ENCODE measurements at places on chromosomes 2 and 18.

DNA sequence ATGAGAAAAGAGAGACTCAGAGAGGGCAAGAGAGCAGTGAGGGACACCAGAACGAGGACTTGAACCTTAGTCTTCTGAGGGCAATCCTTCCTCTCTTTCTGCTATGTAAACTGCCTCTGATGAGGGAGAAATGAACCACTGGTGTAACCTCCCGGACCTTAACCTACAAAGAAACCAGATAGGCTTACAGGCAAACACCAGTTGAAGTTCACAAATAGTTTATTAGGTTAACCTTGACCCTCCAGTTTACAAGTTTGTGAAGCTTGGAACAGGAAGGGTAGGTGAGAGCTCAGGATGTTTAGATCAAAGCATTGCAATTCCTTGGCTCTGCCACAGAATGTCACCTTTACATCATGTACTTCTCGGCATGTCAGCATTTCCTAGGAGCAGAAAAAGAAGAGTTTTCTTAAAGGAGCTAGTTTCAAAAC, 486.4 kb upstream of the SPRED2 start:
- DNase-seq, result no peak

DNA sequence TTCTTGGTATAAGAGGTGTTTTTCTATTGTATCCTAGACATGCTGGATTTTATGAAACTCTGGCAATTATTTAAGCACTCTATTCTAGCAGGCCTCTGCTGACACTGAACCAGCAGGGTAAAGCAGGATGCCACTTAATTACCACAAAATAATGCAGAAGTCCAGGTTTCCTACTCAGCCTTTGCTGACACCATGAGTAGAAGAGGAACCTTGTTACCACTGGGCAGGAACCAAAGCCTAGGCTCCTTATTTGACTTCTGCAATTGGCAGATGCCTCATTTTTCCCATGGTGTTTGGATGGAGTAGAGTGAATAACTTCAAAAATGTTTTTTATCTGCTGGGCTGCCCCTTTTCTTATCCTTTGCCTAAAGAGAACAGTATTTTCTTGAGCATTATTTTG, 60.8 kb downstream of the THNSL2 start:
- no peak for DNase-seq

- DNase-seq, result no peak
These were observed 190.4 kb downstream of the KIAA1328 start for GRCh38 chr18:37019157-37019827.

- no peak for DNase-seq
These were observed 29.0 kb downstream of the LPIN1 start for GRCh38 chr2:11775384-11775783.

DNA sequence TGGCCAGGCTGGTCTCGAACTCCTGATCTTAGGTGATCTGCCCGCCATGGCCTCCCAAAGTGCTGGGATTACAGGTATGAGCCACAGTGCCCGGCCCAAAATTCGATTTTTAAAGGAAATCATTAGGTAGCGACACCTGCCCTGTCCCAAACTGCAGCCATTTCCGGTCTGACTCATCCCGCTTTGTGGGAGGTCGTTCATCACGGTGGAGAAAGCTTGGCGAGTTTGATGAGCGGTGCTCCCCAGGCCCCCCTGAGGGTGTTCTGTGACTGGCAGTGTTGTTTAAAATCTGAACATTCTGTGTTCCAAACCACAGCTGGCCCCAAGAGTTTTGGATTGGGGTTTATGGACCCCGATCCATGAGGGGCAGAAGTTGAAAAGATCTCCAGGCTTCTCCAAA, 53.0 kb upstream of the GLI2 start:
- DNase-seq, result no peak

GRCh38 chr2:117137371-117137770, 677.1 kb upstream of the DDX18 start:
- DNase-seq, result no peak

DNA sequence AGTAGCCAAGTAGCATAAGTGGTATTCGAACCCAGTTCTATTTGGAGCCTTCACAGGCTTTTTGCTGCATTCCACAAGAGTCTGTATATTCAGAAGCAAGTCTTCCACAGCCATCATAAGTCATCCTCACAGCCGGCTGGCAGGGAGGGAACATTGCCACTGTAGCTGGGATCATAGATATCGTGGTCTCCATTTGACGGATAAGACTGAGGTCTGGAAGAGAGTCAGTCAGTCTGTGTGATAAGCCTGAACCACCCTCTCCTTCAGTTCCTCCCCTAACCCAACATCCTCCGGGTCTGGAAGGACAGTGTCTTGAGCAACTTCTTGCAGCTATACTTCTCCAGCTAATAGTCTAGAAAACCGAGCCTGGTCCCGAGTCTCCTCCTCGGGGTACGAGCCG, 17.0 kb upstream of the C1QL2 start:
- no peak for DNase-seq

- no peak for DNase-seq
These were observed 168.2 kb downstream of the GALNT1 start for GRCh38 chr18:35749701-35750100.

DNA sequence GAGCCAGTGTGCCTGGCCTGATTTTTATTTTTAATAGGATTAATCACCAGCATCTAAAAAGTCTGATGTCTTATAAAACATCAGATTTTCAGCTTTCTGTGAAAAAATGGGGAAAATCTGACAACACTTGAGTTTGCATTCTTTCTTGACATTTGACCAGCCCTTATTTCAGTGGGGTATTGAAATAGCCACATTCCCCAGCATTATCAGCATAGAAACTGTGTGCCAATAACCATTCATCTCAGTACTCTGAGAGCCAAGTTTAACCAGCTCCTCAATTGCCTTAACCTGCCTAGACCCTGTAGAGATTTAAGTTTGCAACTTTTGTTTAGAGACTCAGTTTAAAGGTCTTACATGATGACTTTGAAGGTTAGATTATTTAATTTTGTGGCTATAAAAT, 155.0 kb downstream of the CERS6 start:
- DNase-seq, result no peak

- no peak for DNase-seq
These were observed 276.5 kb upstream of the MGAT5 start for GRCh38 chr2:133977405-133977804.

GRCh38 chr2:46116553-46116991, 180.6 kb upstream of the EPAS1 start:
- DNase-seq, result no peak

DNA sequence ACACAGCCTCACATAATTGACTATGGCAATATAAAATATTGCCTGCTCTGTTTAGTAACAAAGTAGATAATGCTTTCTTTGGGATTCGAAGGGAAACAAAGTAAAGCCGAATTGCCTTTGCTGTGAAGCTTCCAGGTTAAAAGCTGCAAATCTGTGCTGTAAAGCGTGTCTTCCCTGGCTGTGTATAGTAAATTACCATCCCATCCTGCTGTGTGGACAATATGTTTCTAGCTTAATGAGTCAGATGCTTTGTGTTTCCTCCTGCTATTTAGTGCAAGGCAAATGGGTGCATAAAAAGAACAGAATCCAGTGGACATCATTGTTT, 265.1 kb downstream of the SOCS6 start:
- DNase-seq, result no peak

DNA sequence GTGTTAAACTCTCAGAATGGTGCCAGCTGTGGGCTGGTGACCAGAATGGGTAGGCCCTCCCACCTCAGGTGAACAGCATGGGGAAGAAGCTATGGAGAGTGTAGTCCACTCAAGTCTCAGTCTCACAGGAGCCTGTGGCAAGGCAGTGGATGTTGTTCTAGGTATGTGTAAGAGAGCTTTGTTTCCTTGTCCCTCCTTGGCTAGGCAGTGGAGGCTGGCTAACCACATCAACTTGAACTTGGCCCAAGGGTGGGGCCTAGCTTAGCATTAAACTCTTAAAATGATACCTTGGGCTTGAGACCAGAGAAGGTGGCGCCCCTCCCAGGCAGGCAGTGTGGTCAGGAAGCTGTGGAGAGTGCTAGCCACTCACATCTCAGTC, 53.2 kb upstream of the SLC4A10 start:
- no peak for DNase-seq

GRCh38 chr2:96962567-96963203, 23.7 kb downstream of the FAM178B start:
- DNase-seq, result no peak

DNA sequence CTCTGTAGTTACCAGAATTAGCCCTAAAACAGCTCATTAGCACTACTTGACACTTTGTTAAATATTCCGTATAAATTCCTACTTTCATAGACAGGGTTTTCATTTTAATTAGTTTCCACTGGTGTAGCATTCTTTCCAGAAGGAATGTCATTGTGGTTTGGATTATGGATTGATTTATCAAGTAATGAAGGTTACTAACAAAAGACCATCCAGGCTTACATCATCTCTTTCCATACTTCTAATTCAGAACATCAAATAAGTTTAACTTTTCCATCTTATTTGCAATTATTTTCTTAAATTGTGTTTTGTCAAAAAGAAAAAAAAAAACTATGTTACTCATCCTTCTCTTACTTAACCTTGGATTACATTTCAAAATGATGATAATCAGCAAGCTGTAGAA, 231.8 kb upstream of the SPOPL start:
- DNase-seq, result no peak

DNA sequence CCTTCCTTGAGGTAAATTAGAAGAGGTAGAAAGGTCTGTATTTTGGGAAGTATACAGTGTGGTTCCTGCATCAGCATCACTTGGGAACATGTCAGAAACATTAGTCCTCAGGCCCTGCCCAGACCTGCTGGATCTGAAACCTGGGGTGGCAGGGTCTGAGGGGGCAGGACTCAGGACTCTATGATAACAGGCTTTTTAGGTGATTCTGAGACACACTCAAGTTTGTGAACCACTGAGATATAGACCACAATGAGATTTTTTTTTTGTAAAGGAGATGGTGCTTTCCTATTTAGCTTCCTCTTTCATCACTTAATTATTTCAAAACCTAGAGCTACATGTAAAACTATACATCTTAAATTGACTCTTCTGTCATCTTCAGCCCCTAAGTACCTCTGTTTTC, 262.7 kb upstream of the SPOPL start:
- no peak for DNase-seq

DNA sequence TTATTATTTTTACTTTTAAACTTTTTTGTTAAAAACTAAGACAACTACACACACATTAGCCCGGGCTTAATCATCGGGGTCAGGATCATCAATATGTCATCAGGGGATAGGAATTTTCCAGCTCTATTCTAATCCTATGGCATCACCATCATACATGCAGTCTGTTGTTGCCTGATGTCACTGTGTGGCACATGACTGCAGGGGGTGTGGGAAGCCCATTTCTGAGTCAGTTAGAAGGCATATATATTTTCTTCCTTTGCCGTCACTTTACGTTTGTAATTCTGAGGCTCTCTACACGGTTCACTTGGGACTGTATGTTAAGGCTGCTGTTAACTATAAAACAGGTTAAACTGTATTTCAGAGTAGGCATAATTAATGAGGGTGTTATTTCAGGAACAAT, 144.4 kb upstream of the ITGA6 start:
- no peak for DNase-seq

- no peak for DNase-seq
These were observed 41.4 kb upstream of the ALPP start for GRCh38 chr2:232336981-232337720.

GRCh38 chr2:238087211-238087610, 12.9 kb upstream of the ESPNL start:
- no peak for DNase-seq

DNA sequence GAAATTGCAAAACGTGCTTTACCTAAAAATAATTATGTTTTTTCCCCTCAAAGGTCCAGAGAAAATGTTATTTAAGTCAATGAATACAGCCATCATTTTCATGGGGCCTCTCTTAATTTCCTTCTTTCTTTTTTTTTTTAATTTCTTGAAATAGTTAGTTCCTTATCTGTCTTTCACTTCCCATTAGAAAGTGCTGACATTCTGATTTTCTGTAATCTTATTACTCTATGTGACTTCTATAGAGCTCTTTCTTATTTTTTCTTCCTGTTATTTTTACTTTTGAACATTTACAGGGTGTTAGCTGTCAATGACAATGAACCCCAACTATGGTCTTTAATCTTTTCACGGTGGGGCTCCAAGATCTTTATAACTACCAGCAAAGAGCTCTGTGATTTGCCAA, 30.0 kb downstream of the CTLA4 start:
- no peak for DNase-seq

- peak; percentile 73 for DNase-seq
These were observed 39.7 kb downstream of the RFX8 start for GRCh38 chr2:101435001-101435862.

DNA sequence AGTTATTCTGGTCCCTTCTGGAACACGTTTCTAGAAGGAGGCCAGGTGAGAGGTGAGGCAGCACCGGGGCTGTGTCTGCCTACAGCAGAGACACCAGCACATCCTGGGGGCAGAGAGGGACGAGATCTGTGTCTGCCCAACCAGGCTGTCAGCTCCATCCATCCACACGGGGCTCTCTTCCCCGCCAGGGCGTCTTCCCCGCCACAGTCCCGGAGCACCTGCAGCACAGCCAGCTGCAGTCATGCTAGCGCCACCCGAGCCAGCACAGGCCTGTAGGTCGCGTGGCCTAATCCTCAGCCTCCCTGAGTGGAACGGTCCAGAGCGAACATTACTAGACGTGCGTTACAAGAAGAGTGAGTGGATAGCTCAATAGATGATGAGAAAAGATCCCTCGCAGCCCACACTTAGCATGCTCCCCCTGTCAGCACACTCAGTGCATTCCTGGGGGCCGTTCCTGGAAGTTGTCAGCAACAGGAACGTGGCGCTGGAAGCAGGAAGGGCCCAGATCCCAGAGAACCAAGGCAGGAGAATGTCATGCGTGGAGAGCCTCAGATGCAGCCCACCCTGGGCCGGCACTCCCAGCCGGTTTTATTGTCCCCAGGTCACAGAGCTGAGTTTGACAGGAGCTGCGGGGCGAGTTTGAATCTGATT, 179.0 kb downstream of the TWIST2 start:
- no peak for DNase-seq

DNA sequence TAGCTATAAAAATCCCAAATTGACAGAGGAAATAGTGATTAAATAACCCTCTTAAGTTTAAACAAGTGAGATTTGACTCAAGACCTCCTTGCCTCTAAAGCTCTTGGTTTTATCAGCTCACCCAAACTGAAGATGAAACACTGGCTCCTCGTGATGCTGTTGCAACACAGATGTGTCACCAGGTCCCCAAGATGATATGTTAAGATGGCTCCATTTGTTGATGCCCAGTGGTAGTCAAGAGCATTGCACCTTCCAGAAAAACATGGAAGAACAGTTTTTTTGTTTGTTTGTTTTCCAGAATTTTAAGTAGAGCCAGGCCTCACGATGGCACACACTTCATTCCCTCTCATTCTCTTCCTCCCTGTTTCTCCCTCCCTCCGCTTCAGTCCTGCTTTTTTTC, 399.8 kb downstream of the TXNL1 start:
- DNase-seq, result no peak

- no peak for DNase-seq
These were observed 158.8 kb downstream of the TMEFF2 start for GRCh38 chr2:192035731-192036442.

DNA sequence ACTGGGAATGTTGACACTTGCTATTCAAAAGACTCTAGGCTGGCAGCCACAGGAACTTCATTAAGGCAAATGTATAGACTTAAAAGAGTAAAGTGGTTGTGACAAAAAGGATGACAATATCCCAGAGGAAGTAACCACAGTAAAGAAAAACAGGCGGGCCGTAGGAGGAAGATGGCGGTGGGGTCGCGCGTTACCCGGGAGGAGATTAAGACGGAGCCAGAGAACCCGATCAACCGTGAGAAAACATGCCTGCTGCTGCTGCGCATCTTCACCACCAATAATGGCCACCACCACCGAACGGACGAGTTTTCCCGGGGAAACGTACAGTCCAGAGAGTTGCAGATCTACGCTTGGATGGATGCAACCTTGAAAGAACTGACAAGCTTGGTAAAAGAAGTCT, 14.0 kb upstream of the NEUROD1 start:
- DNase-seq, result no peak

All from right kidney (tissue), 9 donors.